ENCODE measurements at places on chromosomes 16 and 17. TPM values are rescaled to one million over a fixed set of nuclear protein-coding genes. Genes with fewer than 3 reads are reported as not detected.
A peak's percentile ranks its signal among the peaks of the same experiment; 100 is the strongest.

GRCh38 chr16:62602790-62603189 lies 566.6 kb upstream of the CDH8 start:
- DNase-seq = no peak

- DNase-seq = no peak
These were observed 6.6 kb downstream of the COX6A2 start for GRCh38 chr16:31421587-31421986.

- no peak for DNase-seq
These were observed 194.1 kb upstream of the GSE1 start for GRCh38 chr16:85418978-85419491.

ZNF747 gene
- polyA plus RNA-seq = 2.9 TPM

MYH3 gene
- polyA plus RNA-seq = 0.63 TPM

DNA sequence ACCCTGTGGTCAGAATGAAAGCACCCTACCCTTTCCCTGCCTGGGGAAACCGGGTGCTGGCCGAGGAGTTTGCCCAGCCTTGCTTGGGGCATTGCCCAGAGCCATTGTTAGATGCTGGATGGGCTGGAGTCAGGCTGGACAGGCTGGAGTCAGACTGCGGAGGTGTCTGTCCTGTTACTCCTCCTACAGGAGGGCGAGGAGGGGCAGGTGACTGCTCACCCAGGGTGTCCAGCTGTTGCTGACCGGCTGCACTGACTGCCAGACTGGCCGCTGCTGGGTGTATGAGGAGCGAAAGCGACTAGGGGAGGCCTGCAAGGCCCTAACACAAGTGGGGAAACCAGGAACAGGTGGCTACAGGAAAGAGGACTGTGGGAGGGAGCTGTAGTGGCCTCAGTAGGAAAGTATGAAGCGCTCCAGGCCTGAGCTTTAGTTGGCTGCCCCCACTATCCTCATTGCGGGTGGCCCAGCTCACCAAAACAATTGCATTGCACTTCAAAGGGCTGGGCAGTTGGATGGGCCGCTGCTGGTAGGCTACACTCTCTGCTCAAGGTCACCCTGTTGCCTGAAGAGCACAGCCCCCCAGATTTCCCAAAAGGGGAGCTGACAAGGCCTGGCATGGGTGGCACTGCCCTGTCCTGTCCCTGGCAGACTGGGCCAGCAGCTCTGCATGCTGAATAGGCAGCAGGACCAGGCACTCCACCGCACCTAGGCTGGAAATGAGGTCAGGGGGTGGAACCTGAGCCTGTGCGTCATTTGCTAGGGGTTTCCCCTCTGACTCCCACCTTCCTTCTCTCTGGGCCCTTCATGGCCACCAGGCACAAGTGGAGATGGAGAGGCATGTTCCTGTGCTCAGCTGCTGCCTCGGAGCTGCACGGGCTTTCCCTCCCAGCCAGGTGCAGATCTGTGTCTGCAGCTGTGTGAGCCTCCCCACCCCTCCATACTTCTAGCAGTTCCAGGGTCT lies 18.4 kb downstream of the LDHD start:
- DNase-seq = no peak

GNG13 gene
- polyA plus RNA-seq = not detected

GRCh38 chr17:19398301-19399181 lies 11.6 kb upstream of the MFAP4 start:
- DNase-seq = no peak

DNA sequence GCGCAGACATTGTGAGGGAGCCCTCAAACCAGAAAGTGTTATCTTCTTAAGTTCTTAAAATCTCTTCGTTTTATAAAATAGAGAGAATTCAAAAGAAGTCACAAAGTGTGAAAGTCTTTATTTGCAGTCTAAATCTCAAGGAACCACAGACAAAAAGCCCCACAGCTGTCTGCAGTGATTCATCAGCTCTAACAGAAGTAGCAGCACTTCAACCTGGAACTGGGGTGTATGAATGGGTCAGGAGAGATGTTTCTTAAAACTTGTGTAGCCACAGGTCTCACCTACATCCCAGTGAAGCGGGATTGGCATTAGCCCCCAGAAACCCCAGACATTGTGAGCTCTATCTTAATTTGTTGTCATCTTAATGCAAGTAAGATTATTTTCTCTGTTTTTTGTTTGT lies 61.1 kb downstream of the CDYL2 start:
- DNase-seq = no peak

DNA sequence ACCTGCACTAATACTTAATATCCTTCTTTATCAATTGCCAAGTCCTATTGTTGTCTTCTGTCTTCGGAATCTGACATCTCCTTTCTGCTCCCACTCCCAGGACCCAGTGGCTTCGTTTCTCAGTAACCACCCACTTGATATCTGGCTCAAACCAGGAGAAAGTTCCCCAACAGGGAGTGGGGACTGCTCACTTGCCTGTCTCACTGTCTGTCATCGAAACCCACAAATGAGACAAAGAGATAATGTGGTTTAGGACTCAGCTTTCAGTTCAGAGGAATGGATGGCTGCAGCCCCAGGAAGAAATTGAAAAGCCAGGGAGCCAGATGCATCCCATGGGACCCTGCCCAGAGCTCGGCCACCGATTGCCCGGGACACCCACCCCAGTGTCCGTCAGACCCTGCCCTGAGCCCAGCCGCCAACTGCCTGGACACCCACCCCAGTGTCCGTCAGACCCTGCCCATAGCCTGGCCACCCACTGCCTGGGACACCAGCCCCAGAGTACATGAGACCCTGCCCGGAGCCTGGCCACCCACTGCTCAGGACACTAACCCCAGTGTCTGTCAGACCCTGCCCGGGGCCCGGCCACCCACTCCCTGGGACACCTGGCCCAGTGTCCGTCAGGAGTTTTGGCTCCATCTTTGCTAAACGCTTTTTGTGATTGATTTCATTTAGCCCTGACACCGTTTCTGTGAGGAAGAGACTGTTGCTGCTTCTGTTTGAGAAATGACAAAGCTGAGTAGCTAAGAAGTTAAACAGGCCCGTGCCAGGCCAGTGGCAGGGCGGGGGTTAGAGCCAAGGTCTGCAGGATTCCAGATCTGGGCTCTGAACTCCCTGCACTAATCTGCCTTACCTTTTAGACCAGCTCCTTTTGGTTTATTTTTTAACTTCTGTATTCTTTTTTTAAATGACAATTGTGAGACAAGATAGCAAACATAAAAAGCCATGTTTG lies 251.4 kb downstream of the PHKB start:
- DNase-seq = no peak

GRCh38 chr17:40778461-40778860 lies 3.9 kb downstream of the KRT27 start:
- no peak for DNase-seq

SLFN14 gene
- not detected for polyA plus RNA-seq

DNA sequence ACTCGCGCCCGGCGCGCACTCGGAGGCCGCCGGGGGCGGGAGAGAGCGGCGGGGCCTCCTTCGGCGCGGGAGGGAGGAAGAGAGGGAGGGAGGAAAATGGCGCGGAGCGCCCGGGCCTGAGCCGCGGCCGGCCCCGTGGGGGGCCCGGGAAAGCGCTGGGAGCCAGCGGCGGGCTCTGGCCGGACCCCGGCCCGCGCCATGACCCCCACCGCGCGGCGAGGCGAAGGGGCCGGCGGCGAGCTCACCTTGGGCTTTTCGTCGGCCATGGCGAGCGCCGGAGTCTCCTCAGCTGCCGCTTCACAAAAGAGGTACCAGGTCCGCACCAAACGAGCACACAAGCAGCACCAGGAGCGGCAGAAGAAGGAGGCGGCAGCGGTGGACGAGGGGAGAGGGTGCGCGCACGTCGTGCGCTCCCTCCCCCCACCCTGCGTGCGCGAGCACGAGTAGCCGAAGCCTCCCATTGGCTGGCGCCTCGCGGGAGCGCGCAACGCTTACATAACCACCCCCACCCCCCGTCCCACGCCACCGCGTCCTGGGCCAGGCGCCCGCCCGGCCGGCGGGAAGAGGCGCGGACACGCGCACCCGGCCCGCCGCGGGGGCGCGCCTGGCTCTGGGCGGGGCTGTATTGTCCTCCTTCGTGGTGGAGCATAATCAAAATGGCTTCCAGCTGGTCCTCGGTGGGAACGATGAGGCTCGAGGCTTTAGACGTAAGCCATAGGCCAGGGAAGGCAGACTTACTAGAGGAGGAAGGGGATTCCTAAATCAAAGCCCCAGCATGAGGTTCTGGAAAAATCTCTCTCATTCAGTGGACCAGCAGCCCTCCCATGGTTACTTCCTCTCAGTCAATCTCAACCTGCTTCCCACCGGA lies at the start of gene SUMO2:
TSS of gene SUMO2 (minus strand) at position 391 of the 868 bp plus-strand sequence. CDS start at position 266, 125 bp downstream.
- peak; percentile 94 for DNase-seq

DNA sequence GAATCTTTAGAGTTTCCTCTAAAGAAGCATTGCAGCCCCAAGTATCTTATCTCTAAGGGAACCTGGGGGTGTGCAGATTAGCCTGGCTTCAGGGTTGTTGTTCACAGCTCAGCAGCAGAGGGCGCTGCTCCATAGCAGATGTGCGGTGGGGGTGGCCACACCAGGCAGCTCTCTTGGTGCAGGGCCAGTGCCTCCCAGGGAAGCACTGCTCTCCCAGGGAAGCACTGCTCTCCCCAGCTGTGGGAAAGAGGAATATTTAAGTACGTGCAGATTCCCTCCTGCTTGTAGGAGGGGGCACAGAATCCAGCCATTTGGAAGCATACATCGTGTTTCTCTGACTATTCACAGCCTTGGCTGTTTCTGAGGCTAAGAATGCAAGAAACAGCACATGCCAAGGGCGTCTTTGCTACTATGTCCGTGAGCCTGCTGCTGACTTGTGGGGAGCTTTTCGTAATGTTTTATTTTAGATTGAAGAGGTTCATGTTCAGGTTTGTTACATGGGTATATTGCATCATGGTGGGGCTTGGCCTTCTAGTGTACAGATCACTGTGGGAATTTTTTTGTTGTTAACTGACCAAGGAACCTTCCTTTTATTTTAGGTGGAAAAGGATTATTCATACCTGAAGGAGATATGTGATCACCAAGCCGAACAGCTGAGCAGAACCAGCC lies 217.8 kb downstream of the SPECC1 start:
- peak; percentile 83 for DNase-seq

SLC6A4 gene
- polyA plus RNA-seq = not detected

DNA sequence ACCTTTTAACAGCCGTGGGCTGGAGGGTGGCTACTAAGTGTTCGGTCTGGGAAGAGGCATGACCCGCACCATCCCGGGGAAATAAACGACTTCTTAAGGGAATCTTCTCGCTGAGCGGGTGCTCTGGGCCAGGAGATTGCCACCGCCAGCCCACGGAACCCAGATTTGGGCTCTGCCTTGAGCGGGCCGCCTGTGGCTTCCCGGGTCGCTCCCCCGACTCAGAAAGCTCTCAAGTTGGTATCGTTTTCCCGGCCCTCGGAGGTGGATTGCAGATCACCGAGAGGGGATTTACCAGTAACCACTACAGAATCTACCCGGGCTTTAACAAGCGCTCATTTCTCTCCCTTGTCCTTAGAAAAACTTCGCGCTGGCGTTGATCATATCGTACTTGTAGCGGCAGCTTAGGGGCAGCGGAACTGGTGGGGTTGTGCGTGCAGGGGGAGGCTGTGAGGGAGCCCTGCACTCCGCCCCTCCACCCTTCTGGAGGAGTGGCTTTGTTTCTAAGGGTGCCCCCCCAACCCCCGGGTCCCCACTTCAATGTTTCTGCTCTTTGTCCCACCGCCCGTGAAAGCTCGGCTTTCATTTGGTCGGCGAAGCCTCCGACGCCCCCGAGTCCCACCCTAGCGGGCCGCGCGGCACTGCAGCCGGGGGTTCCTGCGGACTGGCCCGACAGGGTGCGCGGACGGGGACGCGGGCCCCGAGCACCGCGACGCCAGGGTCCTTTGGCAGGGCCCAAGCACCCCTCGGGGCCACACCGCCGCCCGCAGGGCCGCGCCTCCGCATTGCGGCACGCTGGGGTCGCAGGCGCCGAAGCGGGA lies 3.6 kb upstream of the CBX4 start:
- DNase-seq = no peak

GRCh38 chr17:81228420-81228819 lies 5.7 kb upstream of the CEP131 start:
- DNase-seq = no peak

SLC22A31 gene
- 5.0 TPM for polyA plus RNA-seq

GRCh38 chr16:85987750-85988078 lies 88.8 kb downstream of the IRF8 start:
- no peak for DNase-seq

GRCh38 chr16:11955713-11956123 lies 9.3 kb upstream of the TNFRSF17 start:
- peak; percentile 98 for DNase-seq

TEX14 gene
- polyA plus RNA-seq = not detected

- no peak for DNase-seq
These were observed 16.5 kb downstream of the CDIP1 start for GRCh38 chr16:4522051-4522581.

DNA sequence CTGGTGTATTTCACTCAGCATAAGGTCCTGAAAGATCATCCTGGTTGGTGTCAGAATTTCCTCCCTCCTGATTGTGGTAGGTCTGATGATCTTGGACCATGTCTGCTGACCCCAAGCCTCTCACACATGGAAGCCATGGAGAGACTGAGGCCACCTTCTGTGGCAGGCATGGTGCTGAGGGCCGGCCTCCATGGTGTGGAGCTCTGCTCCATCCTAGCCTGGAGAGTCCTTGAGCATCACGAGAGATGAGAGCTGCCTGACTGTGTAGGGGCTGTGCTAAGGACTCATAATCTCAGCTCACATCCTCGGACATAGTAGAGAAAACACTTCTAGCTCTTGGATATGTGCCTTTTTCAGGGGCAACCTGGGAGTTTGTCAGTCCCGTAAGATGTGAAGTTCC lies 40.6 kb downstream of the MPRIP start:
- no peak for DNase-seq

FOXN1 gene
- not detected for polyA plus RNA-seq

- DNase-seq = no peak
These were observed 2.6 kb downstream of the LGALS3BP start for GRCh38 chr17:78976907-78977680.

- no peak for DNase-seq
These were observed 740 bp upstream of the CMIP start for GRCh38 chr16:81443688-81444447.

- DNase-seq = no peak
These were observed 61.8 kb upstream of the RBFOX1 start for GRCh38 chr16:7270823-7271222.

GRCh38 chr17:45425125-45425983 lies 7.3 kb downstream of the ARHGAP27 start:
- DNase-seq = peak; percentile 74

DNA sequence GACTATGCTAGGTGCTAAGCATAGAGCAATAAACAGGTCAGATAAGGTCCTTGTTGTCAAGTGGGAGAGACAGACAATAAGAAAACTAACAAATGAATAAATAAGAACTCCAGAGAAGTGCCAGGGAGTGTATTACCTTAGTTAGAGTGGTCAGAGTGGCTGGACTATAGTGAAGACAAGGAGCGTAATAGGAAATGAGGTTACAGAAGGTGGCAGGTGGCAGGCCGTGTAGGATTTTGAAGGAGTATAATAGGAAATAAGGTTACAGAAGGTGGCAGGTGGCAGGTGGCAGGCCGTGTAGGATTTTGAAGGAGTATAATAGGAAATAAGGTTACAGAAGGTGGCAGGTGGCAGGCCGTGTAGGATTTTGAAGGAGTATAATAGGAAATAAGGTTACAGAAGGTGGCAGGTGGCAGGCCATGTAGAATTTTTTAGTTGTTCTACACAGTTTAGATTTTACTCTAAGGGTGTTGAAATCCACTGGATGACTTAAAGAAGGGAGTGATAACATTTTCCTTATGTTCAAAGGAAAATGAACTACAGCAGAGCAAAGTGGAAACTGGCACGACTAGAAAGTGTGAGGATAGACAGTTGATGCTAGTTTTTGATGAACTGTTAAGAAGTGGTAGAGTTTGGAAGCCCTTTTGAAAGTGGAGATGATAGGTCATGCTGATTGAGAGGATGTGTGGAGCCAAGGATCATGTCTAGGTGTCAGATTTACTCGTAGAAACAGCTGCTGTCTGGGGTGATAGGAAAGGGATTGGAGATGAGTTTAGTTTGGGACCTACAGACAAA lies 3.6 kb upstream of the KRTAP3-1 start:
- no peak for DNase-seq

MYH2 gene
- polyA plus RNA-seq = not detected

MARVELD3 gene
- not detected for polyA plus RNA-seq

Data from IMR-90 (cell line).